ENCODE measurements at places on chromosomes 6 and 20.

GRCh38 chr20:54163402-54163801 is 10.4 kb downstream of the CYP24A1 start:
- DNase-seq, result no peak

DNA sequence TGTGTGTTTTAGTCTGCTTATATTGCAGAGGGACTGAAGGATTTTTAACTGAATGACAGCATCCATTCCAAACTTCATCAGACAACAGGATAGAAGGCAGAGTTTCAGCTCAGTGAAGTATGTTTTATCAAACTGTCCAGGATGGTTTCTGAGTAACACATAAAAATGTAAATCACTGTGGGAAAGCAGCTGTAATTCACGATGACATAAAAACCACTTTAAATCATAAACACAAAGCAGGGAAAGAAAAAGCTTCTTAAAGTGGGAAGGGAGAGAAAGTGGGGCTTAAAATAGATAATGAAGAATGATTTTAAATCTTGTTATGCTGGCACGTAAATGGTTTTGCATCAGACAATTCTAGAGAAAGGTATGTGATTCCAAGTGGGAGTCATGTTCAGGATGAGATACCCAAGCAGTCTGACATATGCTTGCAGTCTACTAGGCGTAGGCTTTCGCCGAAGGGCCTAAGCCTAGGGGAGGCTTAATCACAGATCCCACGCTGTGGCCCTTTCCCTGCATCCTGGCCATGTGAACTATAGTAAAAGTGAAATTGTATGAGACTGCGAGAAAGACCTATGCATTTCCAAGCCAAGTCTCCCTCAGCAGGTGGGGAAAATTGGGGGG is 610.6 kb downstream of the PRKN start:
- no peak for DNase-seq

GRCh38 chr20:62885896-62886708 is 24.5 kb upstream of the TCFL5 start:
- DNase-seq, result no peak

DNA sequence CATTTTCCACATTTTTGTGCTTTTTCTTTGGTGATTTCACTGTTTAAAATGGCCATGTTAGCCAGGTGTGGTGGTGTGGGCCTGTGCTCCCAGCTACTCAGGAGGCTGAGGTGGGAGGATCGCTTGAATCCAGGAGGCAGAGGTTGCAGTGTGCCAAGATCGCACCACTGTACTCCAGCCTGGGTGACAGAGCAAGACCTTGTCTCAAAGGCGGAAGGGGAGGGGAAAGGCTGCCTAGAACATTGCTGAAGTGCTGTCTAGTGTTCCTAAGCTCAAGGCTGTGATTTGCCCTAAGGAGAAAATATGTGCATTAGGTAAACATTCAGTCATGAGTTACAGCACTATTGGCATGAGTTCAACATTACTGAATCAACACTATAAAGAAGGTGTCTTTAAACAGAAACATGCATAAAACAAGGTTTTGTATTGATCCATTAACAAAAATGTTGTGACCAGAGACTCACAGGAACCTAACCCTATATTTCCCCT is 14.0 kb downstream of the ZC2HC1B start:
- no peak for DNase-seq

DNA sequence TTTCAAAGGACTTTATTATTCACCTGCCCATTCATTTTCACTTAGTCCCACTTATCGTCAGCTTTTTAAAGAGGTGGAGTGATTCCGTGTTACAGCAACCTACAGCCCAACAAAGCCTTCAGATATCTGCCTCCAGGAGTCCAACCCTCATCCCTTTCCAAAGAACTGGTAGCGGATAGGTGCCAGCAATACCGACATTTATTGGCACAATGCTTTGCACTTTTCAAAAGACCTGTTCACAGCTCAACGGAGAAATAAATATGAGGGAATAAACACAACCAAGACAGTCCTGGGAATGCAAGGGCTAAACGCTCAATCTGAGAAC is 819 bp upstream of the MTRF1L start:
- DNase-seq, result no peak

DNA sequence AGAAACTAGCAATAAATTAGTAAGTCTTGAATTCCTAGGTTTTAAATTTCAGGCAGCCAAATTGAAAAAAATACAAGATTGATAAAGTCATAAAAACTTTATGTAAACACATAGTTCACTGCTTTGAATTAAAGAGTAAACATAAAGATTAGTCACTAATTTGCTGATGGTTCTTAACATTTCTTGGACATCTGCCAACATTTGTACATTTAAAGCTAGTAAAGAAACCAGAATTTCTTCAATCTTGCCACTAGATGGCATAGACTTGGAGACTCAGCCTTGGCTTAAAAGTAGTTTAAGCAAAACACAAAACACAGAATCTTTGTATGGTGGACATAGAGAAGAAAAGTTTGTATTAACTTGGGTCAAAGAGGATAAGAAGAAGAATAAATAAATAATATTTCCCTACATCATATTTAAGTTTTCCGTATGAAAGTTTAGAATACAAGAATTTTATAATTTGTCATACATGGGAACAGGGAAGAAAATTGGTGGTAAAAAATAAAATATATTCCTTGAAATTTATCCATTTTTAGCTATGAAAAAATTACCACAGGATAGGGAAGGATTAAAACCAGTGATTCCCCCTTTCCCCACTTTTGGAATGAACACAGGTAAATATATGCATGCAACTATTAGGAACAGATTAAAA is 41.7 kb upstream of the FAM135A start:
- DNase-seq, result no peak

- no peak for DNase-seq
Observed at GRCh38 chr6:14361297-14361696, 243.7 kb downstream of the CD83 start.

- DNase-seq, result no peak
Observed at GRCh38 chr6:103872678-103873077, 987.0 kb downstream of the HACE1 start.

DNA sequence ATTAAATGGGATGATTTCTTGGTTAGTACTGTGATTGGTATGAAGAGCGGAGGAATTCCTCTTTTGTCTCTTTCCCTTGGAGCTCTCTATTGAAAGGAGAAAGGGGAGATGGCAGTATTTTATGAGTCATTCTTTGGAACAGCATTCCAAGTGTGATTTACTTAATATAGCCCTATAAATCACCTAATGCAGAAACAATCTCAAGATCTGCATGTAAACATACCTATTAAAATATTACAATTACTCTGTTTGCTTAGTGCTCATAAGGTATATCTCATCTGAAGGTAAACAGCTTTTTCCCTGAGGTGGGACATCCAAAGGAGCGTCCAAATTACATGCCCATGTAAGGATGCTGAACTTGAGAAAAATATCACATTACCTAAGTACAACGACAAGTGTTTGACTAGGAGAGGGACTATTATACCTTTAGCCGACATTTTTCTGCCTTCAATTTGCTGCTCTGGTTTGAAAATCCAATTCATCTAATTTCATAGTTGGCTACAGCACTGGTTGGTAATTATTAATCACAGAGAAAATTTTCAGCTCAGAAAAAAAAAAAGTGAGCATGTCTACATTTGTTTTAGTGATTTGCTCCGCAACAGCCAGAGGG is 229.0 kb downstream of the FOXC1 start:
- DNase-seq, result no peak

- no peak for DNase-seq
Observed at GRCh38 chr6:149843051-149843633, 21.0 kb downstream of the LRP11 start.

- no peak for DNase-seq
Observed at GRCh38 chr20:10696650-10697049, 22.9 kb upstream of the JAG1 start.

DNA sequence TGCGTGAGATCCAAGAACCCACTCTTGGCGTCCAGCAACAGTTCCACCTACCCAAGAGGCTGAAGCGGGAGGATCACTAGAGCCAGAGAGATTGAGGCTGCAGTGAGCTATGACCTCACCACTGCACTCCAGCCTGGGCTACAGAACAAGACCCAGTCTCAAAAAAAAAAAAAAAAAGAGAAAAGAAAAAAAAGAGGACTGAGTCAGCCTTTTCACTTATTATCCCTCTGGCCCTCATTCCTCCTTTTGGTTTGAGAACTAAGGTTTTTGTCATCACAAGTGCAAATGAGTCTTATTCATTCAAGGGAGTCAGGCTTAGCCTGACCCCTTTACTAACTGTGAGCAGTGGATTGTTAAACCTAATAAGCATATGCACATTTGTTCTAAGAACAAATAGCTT is 37.9 kb upstream of the JARID2 start:
- no peak for DNase-seq

- DNase-seq, result no peak
Observed at GRCh38 chr6:158293122-158293521, 19.1 kb upstream of the TULP4 start.

DNA sequence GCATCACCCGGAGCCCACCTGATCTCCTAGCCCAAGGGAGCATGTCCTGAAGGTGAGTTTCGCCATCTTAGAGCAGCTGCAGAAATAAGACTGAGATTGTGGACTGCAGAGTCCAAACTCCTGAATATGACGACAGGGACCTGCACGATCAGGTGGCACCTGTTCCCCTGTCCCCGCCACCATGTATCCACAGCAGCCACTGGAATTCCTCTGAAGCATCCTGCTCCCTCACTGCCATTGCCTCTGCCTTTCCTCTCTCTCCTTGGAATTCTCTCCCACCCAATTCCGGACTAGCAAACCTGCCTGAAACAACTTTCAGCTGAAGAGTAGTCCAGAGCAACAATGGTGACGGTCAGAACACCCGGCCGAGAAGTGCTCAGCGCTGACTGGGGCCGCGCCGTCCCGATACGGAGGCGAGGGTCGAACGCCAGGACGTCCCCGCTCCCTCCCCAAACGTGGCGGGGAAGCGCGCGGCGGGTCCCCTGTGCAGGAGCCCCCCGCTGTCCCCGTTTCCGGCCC is 694 bp upstream of the FAM120B start:
- no peak for DNase-seq

- DNase-seq, result no peak
Observed at GRCh38 chr20:6765469-6766058, 1.9 kb upstream of the BMP2 start.

- no peak for DNase-seq
Observed at GRCh38 chr6:55898342-55898741, 23.0 kb upstream of the BMP5 start.

DNA sequence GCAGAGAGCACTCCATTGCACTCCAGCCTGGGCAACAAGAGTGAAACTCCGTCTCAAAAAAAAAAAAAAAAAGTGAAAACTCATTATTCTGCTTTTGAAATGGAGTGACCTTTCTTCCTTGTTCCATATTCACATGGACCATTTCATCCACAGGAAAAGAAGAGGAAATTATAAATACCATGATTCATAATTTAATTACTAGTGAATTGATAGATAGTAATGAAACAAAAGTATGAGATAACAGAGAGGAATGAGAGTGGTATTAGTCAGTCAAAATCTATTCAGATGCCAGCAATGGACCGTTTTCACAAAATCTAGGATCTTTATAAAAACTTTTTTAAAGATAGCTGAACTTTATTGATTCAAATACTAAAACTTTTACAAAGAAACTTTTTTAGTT is 443.1 kb upstream of the FLRT3 start:
- DNase-seq, result no peak

DNA sequence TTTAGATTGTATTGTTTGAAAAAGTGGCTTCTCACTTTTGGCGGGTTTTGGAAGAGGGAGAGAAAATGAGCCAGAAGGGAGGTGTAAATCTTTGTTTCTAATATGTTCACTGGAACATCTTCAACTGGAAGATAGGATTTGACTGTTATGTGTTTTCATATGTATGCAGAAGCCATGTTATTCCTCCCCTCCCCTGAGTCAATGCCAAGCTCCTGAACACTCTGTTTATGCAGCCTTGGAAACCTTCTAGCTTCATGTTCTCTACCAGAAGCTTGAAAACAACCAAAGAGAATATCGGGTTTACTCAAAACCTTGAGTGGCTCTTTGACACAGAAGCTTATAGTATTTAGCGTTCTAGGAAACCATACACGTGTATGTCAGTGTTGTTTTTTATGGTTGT is 279.1 kb downstream of the PRL start:
- DNase-seq, result no peak

DNA sequence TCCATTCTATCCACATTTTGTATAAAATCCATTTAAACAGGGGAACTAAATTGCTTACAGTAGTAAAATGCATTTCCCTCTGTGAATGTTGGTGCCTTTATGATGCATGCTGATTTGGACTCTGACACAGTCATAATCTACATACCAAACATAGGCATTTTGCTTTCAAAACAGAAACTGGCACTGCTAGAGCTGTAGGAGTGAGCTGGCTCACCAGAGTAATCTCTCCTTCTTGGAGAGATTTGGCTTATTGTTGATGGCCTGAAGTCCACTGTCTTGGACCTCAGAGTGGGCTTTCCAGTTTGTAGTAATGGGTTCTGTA is 363.2 kb upstream of the FLRT3 start:
- DNase-seq, result no peak

GRCh38 chr20:58869662-58870227 is 17.2 kb downstream of the GNAS start:
- no peak for DNase-seq

DNA sequence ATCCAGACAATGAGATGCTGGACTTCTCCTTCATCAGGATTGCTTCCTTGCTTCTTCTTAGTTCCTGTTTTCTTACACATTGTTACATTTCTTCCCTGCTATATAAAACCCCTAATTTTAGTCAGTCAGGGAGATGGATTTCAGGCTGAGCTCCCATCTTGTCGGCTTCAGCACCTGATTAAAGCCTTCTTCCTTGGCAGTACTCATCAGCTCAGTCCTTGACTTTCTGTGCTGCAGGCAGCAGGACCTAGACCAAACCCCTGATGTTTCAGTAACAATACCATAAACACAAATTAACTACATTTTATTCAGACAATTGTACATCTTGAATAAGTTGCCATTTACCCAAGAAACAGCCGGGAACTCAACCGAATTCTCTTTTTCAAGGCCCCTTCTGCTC is 156.4 kb upstream of the RREB1 start:
- DNase-seq, result no peak

DNA sequence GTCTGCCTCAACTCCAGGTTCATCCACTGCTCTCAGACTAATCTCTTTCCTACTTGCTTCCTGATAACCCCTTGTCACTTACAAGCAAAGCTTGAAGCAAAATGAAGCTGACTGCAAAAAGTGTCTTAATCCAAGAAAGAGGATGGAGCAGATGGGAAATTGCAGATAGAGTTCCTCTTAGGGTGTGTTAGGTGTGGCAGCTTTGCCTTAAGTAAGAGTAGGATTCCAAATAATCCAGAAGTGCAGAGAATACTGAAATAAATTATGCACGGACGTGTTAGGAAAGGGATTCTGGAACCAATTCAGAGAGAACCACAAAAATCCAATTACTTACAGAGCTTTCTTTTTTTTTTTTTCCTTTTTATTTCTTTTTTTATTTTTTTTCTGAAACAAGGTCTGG is 6.1 kb upstream of the RPL7L1 start:
- DNase-seq, result no peak

- no peak for DNase-seq
Observed at GRCh38 chr6:33837971-33838665, 34.3 kb upstream of the MLN start.

GRCh38 chr6:41467061-41467460 is 79.1 kb upstream of the FOXP4 start:
- no peak for DNase-seq

- no peak for DNase-seq
Observed at GRCh38 chr20:48189181-48189580, 403.9 kb upstream of the SULF2 start.

Data from stimulated activated CD8-positive, alpha-beta memory T cell treated with anti-CD3 and anti-CD28 coated beads, Interleukin-7, amount 100 ng/mL, for 24 hours (primary cell).